GM13976 (cell line): ENCODE measurements at places on chromosomes 3 and 15.

- no peak for DNase-seq
Measured at GRCh38 chr15:73930371-73930770, 4.1 kb downstream of the LOXL1 start.

DNA sequence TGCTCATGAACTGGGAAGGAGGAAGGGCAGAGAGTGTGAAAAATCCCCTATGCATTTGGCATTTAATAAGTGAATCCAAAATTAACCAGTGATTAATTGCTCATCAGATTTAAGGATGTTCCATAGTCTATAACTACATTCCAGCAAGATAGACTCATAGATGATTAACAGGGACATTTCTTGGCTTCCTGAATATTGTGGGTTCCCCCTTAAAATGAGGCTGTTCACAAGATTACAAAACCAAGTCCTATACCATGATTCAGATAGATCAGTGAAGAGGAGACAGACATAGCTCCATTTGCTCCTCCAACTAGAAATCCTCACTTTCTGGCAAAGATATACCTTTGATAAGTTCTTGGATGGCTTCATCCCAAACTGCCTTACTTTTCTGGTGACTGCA lies 15.4 kb downstream of the RASGRP1 start:
- DNase-seq: no peak

- DNase-seq: no peak
Measured at GRCh38 chr3:161008086-161008485, 97.1 kb downstream of the B3GALNT1 start.

DNA sequence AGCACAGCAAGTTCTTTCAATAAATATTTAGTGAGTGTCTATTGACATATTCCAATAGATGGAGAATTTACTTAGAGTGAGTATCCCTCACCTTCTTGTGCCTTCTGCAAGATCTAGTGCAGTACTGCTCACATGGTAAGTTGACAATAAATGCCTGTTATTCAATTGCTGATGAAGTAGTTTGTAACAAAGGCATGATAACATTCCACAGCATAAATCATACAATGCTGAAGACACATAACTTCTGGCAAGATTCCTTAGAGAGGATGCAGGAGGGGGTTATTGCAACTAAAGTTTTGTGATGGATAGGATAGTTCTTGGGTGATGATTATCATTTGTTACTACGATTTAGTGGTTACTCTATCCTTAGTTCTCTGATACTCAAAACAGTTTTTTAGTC lies 112.2 kb upstream of the RBMS3 start:
- no peak for DNase-seq

- no peak for DNase-seq
Measured at GRCh38 chr15:56929399-56929798, 11.0 kb downstream of the TCF12 start.

GRCh38 chr3:66490984-66491383 lies 9.8 kb downstream of the LRIG1 start:
- DNase-seq: no peak

DNA sequence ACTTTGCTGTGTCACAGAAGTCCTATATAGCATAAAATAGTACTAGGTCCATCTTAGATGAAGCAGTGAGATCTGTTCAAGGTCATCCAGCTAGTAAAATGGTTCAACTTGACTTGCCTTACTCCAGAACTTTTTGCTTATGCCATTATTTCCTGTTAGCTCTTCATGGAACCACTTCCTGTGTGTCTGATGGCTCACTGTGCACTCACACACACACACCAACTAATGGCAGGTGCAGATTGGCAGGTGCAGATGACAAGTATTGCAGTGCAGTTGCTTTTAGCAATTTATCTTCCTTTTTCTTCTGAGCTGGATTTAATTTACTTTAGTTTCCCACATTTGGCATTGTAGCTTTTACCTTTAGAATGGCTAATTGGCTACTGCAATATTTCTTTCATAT lies 29.8 kb downstream of the GOLGA8S start:
- no peak for DNase-seq

DNA sequence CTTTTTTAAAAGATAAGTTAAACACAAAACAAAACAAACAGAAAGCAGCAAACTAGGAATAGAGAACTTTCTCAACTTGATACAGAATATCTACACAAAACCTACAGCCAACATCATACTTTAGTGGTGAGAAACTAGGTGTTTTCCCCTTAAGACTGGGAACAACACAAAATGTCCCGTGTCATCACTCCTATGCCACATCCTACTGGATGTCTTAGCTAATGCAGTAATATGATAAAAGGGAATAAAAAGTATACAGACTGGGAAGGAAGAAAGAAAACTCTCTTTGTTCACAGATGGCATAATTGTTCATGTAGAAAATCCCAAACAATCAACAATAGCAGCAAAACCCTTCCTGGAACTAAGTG lies 45.9 kb downstream of the TMEM45A start:
- DNase-seq: no peak
